ENCODE measurements at places on chromosomes 4 and X.
A peak's percentile ranks its signal among the peaks of the same experiment; 100 is the strongest.

DNA sequence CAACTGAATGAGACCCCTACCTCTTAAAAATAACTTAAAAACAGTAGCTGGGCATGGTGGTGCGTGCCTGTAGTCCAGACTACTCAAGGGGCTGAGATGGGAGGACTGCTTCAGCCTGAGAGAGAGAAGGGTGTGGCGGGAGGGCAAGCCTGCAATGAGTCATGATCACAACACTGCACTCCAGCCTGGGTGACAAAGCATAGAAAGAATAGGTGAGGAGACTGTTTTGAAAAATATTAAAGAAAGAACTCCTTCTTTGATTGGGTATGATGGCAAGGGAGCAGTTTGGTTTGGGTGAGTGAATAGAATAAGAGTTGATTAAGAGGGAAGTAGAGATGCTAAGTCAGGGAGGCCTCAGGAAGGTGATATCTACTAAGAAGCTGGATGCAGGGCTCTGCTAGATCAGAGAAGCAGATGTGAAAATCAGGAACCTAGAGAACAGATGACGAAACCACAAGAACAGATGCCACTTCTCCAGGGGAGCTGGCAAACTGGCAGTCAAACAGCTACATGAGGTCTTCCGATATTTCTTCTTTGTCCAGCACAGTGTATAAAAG is 318.6 kb downstream of the OPHN1 start:
- DNase-seq = no peak

DNA sequence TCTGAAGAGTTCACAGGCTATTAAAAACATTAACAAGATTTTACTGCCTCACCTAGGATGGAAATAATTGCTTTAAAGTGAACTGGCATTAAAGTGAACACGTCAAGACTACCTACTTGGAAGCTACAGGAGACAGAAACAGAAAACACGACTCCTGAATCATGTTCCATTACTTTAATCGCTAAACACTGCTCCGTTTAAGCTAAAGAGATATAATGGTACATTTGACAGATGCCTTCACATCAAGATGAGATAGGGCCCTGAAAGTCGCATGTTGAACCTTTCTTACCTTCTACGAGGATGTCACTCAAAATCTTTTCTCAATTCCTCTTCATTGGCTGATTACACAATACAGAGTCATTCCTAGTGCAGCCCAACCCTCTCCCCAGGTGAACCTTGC is 206.3 kb upstream of the GATB start:
- no peak for DNase-seq

- no peak for DNase-seq
Observed at GRCh38 chrX:10062352-10062751, 94.4 kb upstream of the CLCN4 start.

- DNase-seq = no peak
Observed at GRCh38 chrX:111375747-111376146, 36.2 kb downstream of the DCX start.

- DNase-seq = no peak
Observed at GRCh38 chr4:118837121-118837507, 1.2 kb upstream of the SEC24D start.

DNA sequence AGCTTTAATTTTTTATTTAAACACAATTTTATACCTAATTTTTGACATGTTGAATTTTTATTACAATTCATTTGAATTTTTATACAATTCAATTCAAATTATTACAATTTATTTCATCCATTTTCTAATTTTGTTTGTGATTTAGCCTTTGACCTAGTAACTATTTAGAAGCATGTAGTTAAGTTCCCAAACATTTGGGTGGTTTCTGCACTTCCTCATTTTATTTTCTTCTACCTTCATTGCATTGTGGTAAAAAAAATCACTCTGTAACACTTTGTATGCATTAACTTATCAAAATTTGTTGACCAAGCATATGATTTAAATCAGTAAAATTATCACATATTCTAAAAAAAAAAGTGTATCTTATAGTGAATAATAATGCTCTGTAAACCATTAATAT is 928.9 kb downstream of the ARAP2 start:
- no peak for DNase-seq

- peak; percentile 54 for DNase-seq
Observed at GRCh38 chrX:119482481-119483480, 14.5 kb downstream of the SLC25A5 start.

DNA sequence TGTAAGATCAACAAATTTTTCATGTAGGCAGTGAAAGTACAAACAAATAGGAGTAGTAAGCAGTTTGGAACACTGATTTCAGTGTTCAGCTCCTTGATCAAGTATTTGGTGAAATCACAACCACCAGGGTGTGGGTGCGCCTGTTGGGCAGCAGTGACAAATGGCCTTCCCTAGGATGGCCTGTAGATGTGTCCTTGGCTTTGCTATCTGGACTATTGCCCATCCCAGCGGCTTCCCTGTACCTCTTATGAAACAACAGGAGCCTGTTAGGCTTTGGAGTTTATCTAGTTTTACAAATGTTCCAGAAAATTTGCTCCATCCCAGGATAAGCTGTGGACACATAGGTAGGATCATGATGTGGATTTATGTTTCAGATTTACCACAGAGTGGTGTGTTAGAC is 216.8 kb upstream of the FAT1 start:
- DNase-seq = no peak

- no peak for DNase-seq
Observed at GRCh38 chr4:164768516-164768915, 14.6 kb downstream of the SMIM31 start.

GRCh38 chr4:98509721-98510120 is 148.7 kb downstream of the TSPAN5 start:
- DNase-seq = no peak

- DNase-seq = no peak
Observed at GRCh38 chr4:148574911-148575310, 132.7 kb upstream of the NR3C2 start.

DNA sequence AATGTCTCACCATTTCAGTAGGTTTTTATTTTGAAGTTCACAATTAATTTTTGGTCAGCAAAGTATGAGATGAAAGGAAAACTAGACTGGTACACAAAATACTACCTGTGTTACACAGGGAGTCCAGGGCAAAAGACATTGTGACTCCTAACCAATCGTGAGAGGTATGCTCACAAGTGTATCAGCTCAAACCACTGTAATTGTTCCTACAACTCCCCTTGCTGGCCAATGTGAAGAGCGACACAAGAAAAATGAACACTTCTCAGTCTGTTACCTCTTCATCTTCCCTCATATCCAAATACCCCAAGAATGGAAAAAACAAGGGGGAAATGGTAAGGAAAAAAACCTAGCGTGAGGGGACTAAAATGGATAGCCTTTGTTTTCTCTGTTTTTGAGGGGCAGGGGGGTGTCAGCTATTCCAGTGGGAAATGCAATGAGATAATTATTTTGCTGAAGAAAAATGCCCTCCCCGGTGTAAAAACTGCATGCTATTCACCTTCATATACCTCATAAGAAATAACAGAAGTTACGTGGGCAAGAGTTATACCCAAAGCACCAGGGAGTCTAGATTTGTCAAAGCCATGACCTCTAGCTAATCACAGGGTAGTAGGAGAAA is 30.6 kb upstream of the NSUN7 start:
- DNase-seq = peak; percentile 83

DNA sequence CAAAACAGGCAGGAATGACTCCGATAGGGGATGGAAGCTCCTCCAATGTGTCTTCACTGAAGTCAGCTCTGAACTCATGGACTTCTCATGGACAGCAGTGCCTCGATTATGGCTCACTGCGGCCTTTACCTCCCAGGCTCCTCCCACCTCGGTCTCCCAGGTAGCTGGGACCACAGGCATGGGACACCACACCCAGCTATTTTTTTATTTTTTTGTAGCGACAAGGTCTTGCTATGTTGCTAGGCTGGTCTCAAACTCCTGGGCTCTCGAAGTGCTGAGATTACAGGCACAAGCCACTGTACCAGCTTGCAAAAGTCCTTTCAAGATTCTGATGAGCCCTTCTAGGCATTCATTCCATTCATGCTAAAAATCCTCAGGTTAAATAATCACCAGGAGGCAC is 181.5 kb downstream of the NSUN7 start:
- DNase-seq = no peak

GRCh38 chr4:4762909-4763821 is 96.3 kb upstream of the MSX1 start:
- no peak for DNase-seq

DNA sequence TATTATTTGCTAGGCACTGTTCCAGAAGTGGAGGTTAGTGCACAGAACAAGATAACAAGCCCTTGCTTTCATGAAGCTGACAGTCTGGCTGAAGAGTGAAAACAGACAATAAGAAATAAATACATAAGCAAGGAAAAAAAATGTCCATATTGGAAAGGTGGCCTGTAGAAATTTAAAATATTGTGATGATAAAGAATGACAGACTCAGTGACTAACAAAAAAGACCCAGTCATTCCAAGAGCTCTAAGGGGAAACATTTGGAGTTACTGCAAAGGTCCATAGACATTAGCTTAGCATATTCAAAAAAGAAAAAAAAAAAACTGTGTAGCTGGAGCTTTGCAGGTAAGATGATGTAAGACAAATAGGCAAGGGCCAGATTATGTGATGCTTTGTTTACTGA is 1.0 kb upstream of the ANTXR2 start:
- no peak for DNase-seq

GRCh38 chr4:172845281-172845680 is 323.3 kb upstream of the GALNT7 start:
- no peak for DNase-seq

- DNase-seq = no peak
Observed at GRCh38 chr4:117755438-117755837, 278.8 kb upstream of the NDST3 start.

DNA sequence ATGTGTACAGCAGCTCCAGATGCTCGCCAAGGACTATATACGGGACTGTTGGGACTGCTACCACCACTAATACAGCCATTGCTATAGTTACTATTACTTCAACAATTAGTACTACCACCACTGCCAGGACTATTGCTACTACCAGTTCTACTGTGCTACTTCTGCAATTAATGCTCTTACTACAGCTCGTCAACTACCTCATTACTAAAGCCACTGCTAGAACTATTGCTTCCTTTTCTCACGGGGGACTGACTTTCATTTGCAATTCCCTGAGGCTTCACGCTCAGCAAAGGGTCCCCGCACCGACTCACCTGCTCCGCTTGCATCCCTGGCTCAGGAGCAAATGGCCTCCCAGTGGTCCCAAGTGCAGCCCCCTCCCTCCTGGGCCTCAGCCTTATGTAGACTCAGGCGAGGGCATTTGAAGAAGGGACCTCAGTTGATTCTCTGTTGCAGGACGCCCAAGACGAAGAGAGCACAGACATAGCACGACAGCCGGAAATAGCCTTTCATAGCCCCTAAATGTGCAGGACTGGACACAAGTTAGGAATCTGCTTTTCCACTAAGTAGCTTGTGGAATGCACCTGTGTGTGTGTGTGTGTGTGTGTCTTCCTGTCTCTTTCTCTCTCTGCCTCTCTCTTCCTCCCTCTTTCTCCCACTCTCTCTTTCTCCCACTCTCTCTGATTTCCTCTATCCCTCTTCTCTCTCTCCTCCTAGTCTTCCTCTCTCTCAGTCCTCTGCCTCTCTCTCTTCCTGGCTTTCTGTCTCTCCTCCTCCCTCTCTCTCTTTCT is 294.8 kb downstream of the ASMT start:
- no peak for DNase-seq

DNA sequence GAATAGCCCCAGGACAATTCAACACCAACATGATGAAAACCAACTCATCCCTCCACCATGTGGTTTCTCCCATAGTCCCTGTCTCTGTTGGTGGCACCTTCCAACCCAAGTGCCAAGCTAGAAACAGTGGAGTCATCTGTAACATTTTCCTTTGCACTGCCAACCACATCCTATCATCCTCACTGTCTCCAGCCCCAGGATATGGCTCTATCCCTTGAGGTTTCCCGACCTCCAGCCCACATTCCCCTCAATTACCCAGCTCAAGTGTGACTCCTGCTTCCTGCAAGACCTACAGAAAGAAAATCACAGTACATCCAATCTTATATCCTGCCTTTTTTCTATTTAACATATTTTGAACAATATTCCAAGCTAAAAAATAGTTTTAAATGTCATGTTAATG is 24.2 kb downstream of the PNMA6F start:
- DNase-seq = no peak

DNA sequence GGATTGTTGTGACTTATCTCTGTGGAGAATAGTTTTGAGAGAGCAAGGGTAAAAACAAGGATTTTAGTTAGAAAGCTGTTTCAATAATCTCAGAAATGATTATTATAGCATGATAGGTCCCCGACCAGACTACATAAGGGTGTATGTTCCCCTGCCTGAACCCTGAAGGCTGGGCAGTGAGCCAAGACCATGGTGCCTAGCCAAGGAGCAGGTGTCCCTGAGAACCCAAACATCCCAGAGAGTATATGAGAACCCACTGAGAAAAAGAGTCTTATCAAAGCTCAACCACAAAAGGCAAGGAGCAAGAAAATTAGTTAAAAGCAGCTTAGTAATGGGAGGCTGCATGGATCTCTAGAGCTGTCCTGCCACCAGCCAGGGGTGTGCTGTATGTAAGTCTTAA is 94.9 kb upstream of the UNC5C start:
- no peak for DNase-seq

DNA sequence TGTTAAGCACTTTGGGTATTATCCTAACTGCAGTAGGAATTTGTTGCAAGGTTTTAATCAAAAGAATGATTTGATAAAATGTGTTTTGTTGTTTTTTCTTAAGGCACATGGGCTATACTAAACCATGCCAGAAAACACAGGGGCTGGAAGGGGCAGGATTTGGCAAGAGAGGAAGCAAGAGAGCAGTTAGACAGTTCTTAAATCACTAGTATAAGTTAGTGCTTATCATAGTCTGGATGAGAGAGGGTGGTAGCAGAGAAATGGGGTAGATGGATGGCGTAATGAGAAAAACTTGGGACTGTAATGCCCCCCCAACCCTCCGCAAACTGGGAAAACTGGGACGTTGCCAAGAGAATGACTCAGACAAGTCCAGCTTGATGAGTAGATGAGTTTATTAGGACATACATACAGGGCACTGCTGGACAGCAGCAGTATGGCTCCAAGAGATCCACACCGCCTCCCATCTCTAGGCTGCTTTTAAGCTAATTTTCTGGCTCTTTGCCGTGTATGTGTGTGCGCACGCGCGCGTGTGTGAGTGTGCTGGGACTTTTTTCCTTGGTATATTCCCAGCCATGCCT is 151.5 kb downstream of the PDLIM5 start:
- no peak for DNase-seq

DNA sequence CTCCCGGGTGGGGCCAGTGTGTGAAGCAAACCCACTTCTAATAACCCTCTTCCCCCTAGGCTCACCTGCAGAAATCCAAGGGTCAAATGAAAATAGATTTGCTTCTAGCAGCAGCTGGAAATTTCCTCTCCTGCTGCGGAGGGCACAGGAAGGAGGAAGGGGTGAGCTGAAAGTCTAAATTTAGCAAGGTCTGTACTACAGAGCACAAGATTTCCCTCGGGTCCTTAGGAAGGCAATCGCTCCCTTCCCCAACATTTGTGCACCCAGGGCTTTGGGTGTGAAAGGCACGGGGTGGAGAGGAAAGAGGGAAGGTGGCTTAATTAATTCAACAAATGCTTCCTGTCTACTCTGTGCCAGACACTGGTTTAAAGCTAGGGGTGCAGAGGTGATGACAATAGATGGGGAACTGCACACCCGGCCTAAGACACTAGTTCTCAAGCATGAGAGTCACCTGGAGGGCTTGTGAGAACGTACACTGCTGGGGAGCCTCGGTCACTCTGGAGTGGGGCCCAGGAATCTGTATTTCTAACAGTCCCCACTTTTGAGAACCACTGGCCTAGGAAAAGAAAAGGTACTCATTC is 204.4 kb downstream of the NSUN7 start:
- DNase-seq = no peak

Measured in NCI-H1092 treated with DMSO at 0.1 percent for 48 hours (cell line).